Activated gamma-delta T cell (primary cell): ENCODE measurements at places on chromosomes 3 and 15.

GRCh38 chr15:55344206-55344605 is 25.2 kb downstream of the PIGB start:
- no peak for DNase-seq

DNA sequence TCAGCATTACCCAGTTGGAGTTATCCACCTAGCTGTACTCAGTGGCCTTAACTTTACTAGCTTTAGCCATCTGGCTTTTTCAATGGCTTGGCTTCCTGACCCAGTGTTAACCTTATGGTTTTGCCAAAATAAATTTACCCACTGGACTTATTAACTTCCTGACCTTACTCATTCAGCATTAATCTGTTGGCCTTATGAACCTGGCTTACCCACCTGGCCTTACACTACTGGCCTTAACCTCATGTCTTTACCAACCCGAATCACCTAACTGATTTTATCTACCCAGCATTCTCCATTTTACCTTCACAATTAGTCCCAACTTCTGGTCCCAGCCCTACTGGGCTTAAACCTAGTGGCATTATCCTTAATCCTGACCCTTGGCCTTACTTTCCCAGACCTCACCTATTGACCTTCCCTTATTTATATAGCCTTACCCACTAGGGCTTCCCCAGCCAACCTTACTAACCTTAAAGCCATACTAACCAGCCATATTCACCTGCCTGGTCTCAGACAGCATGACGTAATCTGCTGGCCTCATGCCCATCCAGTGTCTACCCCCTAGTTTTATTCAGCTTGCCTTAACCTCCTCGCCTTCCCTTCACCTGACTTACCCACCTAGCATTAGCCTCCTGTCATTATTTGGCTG is 100.0 kb downstream of the IL12A start:
- DNase-seq: no peak

DNA sequence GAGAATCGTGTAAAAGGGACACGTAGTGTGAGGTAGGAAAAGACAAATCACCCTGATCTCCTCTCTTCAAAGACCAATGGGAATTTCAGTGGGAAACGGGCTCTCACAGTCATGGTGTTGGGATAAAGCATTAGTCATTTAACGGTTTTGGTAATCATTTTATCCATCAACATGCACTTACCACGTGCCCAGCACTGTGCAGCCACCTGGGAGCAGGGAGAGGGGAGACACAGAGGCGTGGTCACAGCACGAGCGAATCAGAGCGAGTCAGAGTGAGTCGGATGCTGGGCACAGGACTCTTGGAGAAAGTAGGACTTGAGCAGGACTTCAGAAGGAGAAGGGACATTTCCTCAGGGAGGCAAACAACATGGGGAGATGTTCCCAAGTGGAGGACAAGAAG is 130.8 kb downstream of the MINAR1 start:
- DNase-seq: no peak

DNA sequence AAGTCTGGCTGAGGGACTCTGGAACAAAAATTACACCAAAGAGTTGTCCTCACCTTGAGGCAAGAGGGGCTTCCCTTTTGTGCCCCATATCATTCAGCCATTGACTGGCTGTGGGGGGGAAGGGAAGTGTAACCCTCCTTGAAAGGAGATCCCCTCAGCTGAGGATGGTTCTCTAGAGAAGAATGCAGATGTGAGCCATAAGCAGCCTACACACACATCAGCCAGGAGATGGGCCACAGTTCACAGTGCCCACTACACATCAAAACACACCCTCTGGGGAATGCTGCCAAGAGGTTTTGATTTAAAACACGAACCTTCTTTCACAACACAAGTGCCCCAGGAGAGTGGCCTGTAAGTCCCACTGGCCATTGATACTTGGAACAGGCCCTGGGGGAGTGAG is 231.2 kb upstream of the CTDSPL start:
- DNase-seq: no peak

- DNase-seq: no peak
Observed at GRCh38 chr15:70257573-70258248, 160.0 kb upstream of the TLE3 start.

DNA sequence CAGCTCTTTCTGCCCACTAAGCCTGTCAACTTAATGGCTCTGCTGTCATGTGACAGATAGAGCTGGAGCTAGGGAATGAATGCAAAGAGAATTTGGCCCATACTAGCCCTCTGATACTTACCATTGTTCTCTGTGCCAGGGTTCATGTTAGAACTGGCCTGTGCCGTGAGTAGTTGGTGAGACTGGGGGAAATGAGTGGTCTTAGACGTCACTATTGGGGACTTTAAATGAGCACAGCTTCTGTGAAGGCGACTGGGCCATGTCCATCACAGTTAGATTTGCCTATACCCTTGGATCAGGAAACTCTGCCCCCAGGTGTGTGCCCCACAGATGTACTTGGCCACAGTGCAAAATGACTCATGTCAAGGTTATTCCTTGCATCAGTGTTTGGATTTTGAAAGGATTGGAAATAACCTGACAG is 124.9 kb downstream of the PTPRG start:
- DNase-seq: no peak
